Tracheal epithelial cell (primary cell): ENCODE measurements at places on chromosomes 4 and X. TPM values are rescaled to one million over a fixed set of nuclear protein-coding genes. Genes with fewer than 3 reads are reported as not detected.

Gene PLAC1
- total RNA-seq, result 1.3 and 2.4 TPM in 2 replicates

Gene EPHA5
- total RNA-seq, result under 0.01 TPM in 1 of 2 replicates, not detected in the other

Gene HTR2C
- under 0.01 TPM in 1 of 2 replicates, not detected in the other for total RNA-seq

Gene TCEAL6
- not detected in 2 replicates for total RNA-seq

Gene NLGN3
- total RNA-seq, result not detected in 2 replicates

Gene CLDN34
- total RNA-seq, result 0.21 and 0.48 TPM in 2 replicates

Gene SSX2
- total RNA-seq, result not detected in 2 replicates

Gene IL3RA
- total RNA-seq, result not detected in 2 replicates

Gene CFAP97
- 34.0 and 43.3 TPM in 2 replicates for total RNA-seq

Gene LPAR4
- total RNA-seq, result not detected in 2 replicates

Gene BEND2
- total RNA-seq, result not detected in 2 replicates

Gene MORF4L2
- 318 and 687 TPM in 2 replicates for total RNA-seq

Gene SPANXA2
- total RNA-seq, result not detected in 2 replicates

Gene VCX3B
- total RNA-seq, result not detected in 2 replicates

Gene MAGEB2
- not detected in 2 replicates for total RNA-seq

Gene CAMK2D
- total RNA-seq, result 45.5 and 58.4 TPM in 2 replicates

Gene FATE1
- not detected in 2 replicates for total RNA-seq
